Stimulated activated CD4-positive, alpha-beta T cell treated with anti-CD3 and anti-CD28 coated beads, Interleukin-4, amount 100 ng/mL, for 4 hours (primary cell): ENCODE measurements at places on chromosomes 4 and X.

DNA sequence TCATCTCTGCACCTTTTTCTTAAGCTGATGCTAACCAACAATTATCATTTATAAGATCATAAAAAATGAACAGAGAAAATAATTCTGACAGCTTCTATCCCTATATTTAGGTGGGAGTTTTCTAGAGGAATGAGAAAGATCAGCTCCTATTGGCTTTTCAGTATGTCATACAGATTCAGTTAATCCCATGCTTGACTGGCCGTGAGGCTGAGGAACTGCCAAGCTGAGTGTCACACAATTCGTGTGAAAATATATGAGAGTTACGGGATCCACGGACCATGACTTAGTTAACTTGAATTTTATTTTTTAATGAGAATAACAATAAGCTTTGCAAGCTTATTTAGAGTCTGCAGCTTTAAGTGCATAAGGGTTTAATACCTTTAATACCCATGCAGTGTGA, 37.5 kb downstream of the PHEX start:
- no peak for DNase-seq

- DNase-seq: no peak
Observed at GRCh38 chrX:100635989-100636320, 651 bp downstream of the TSPAN6 start.

DNA sequence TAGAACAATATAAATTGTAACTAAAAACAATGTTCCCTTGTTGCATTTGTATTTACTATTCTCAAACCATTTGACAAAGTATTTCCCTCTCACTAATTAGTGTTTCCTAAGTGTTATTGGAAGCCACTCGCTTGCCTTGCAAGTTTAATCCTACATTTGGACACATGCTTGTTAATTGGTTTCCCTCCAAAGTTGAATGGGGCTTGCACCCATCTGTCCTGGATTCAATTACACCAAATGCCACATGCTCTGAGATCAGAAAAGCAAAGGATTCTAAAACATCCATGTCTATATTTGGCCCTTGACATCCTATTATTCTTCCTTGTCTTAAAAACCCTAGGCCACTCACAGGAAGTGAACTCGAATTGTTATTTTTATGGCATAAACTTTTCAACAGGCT, 146.6 kb downstream of the AMELX start:
- no peak for DNase-seq

DNA sequence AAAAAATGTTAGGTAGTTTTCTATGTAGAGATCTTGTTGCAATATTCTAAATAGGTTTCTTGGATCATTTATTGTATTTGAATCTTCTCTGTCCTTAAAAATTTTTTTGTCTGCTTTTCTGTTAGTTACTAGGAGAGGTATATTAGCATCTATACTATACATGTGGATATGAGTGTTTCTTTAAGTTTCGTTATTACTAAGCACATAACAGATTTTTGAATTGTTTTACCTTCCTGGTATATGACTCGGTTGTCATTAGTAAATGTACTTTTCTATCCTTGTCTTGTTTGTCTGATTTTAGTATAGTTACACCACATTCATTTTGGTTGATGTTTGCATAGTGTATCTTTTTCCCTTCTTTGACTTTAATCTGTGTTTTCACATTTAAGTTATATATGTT, 20.2 kb downstream of the PYURF start:
- no peak for DNase-seq

DNA sequence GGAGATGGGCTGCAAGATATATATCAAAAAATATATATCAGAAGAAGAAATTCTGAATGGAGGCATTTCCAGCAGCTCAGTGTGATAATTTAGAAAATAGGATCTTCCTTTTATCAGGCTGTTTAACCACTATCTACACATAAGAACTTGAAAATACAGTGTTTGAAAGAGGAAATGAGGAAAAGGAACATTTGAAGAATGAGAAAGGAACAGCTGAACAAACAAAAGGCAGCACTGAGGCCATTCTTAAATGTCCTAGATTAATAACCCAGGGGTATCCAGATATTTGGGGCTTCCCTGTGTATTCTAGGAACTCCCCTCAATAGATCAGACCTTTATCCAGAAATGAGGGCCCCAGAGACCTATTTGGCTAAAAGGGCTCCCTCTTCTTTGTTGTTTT, 4.1 kb downstream of the SLC39A8 start:
- DNase-seq: no peak

DNA sequence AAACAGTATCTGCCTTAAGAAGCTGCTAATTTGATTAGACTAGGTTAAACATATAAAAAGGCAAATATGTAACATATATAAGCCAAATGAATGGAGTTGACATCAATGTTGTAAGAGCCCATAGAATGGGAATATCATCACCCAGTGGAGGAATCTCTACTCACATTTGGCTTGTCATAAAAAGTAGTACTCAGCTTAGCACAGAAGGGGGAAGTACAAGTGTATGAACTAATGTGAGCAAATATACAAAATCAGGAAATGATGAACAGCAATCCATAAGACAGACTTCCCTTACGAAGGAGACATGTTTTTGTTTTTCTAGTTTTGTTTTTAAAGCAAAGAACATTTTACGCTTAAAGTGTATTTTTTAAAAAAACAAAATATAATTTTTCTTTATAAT, 74.9 kb downstream of the MAB21L2 start:
- DNase-seq: no peak

DNA sequence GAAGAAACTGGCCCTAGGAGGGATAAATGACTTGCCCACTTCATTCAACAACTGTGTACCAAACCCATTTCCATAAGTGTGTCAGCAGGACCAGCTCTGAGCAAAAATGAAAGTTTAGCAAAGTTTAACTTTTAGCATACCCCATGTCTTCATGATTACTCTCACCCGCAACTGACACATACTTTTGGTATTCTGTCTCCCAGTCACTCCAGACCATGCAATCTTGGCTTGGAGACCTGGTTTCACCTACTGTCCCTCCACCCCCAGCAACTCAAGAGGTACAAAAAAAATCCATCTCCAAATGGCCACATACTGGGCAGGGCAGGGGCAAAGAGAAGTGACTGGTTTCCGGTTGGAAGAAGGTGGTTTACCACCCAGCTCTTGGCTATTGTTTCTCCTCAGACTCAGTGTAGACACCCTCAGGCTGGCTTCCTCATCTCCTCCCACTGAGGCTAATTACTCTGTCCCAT, 79.8 kb downstream of the RLIM start:
- DNase-seq: no peak

- DNase-seq: no peak
Observed at GRCh38 chr4:189414021-189414420, 526.7 kb upstream of the FRG1 start.

GRCh38 chr4:183100827-183101226, 1.8 kb downstream of the WWC2 start:
- no peak for DNase-seq

DNA sequence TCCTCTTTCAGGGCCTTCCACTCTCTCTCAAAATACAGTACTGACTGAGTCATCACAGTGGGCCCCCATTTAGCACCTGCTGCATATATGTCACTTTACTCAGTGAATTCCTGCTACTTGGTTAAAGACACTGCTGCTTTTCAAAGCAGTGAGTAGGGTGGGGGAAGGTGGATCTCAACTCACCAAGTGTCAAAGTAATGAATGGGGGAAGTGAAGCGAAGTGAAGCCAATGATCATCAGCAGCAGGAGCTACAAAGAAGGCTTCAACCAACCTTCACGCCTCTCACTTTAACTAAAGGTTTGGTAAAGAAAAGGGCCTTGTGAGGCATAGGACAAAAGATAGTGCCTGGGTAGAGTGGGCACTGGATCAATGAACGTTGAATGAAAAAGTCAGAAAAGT, 424.1 kb downstream of the SMARCA1 start:
- DNase-seq: no peak

DNA sequence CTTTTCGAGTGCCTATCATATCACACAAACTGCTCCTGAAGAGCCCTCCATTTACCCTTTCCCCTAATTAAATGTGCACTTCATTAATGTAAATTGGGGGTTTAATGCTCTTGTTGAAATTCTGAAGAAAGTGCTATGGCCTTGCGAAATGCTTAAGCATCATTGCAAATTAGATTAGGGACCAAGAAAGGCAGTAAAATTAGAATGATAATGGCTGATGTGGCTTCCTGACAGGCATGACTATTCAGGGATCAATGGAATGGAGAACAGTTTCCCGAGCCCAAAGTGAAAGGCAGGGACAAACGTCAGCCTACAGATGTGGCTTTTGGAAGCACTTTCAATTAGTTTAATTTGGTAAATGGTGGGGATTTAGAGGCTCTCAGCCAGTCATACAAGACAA, 120.1 kb downstream of the NKX6-1 start:
- DNase-seq: no peak

DNA sequence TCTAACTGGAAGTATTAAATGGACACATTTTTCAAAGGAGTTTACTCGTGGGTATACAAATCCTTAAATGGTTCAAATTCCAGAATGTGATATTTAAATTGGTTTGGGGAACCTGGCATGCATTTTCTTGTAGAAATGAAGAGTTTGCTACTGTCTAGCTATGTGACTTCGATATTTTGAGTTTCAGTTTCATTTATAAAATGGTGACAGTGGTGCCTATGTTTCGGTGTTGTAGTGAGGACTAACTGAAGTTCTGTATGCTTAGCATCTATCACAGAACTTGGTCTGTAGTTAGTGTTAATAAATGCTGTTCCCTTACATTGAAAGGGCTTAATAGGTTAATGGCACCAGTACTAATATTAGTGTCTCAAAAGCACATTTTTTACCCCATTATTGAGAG, 29.4 kb downstream of the TRPC5 start:
- DNase-seq: no peak

DNA sequence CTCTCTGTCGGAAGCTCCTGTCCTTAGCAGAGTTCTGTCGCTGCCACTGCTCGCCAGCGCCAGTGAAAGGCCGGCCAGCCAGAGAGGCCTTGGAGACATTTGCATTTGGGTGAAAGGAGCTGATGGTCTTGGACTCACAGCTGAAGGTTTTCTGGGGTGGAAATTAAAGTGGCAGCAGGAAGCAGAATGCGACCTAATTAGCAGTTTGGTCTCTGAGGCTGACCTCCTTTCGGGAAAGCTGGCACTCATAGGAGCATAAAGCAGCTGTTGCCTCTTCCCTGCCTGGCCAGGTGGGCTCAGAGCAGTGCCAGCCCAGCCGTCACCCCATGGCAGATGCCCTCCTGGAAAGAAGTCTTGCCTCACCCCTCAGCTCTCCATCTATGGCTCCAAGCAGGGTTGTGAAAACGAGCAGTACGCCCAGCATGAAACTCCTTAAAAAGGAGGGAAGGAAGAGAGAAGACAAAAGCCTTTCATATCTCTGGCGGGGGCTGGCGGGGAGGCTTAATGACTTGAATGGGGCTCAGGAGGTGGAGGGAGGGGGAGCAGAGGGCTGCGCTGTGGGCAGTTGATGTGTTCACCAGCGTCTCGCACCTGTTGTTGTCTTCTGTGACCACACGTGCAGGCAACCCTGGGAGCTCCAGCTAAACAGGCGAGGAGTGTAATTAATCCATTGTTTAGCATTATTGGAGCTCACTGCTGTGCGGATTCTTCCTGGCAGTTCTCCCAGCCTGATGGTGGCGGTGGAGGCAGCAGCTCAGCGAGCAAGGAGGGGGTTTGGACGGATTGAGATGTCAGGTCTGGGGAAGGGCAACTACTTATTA, 264.0 kb downstream of the MID1IP1 start:
- no peak for DNase-seq

DNA sequence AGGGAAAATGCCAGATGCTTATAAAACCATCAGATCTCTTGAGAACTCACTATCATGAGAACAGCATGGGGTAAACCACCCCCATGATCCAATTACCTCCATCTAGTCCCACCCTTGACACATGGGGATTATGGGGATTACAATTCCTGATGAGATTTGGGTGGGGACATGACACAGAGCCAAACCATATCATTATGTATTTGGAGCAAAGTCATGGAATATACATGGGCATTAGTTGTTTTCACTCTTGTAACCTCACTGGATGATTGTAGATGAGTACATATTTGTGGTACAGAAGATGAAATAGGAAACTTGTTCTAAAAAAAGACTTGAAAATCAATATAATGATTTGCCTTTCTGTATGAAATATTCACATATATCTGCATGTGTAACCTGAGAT, 674.5 kb upstream of the BOD1L1 start:
- DNase-seq: no peak

GRCh38 chr4:185744488-185744862, 67.5 kb downstream of the SORBS2 start:
- DNase-seq: no peak

DNA sequence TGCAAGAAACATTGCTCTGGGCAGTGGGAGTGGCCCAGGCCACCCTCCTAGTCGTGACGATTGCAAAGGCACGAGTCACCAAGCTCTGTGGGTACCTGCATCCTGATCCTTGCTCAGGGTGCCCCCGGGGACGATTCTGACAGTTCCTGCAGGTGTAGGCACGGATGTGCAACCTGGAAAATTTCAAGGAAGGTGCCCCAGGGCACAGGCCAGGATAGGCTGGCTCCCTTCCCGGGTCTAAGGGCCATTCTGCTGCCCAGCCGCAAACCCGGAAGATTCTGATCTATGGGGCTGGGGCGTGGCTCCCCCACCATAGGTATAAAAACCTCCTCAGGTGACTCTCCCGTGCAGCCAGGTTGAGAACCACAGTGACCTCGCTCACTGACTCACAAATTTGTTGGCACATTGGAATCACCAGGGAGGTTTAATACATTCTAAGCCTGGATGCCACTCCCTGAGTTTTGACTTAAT, 228.5 kb downstream of the PTTG2 start:
- no peak for DNase-seq

DNA sequence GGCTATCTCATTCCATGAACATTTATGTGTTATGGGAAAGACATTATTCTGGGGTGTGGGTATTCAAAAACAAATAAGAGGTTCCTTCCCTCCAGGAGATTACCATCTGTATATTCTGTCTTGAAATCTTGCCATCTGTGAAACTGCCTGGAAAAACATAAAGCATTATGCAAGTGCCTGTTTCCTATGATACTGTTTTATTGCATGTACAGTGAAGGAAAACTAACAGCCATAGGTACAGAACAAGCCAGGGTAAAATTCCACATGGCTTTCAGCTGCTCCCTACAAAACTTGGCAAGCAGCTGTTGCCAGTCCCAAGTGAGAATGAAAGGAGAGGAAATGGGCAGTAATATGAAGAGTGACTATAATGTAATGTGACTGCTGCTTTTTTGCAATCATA, 136.0 kb downstream of the GUCY2F start:
- no peak for DNase-seq
